Fibroblast of upper back skin (primary cell): ENCODE measurements at places on chromosomes 2 and 18.

GRCh38 chr2:174340400-174341292 lies 5.9 kb downstream of the SP9 start:
- no peak for DNase-seq

DNA sequence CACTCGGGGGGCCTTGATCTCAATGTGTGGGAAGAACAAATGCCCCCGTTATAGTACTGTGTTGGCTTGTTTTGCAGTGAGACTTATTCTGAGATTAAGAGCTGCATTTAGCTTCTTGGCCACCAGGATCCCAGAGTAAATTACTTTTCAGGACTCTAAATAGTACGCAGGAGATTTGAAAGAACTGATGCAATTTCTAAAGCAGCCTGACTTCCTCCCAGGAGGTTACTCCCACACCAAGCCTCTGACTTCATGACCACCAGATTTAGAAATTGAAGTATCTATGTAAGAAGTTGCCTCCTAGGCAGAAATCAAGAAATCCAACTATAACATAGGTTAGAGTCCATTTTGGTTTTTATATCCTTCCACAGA lies 67.0 kb downstream of the FEZ2 start:
- DNase-seq, result peak; percentile 66

DNA sequence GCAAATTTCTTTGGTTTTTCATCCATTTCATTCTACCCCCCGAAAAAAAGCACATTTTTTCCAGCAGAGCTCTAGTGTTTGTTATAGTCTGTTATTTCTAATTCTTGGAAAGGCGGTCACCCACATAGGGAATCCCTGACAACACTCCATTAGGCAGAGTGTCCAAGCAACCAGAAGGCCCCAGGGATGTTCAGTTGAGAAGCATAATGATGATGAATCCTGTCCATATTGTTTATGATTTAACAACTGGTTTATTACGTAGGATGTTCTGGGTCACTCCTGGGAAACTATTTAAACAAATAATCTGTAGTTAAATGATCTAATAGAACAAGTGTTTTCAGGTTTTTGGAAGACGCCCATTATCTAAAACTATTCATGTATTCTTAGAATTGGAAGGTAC lies 388.7 kb downstream of the TNS1 start:
- no peak for DNase-seq

DNA sequence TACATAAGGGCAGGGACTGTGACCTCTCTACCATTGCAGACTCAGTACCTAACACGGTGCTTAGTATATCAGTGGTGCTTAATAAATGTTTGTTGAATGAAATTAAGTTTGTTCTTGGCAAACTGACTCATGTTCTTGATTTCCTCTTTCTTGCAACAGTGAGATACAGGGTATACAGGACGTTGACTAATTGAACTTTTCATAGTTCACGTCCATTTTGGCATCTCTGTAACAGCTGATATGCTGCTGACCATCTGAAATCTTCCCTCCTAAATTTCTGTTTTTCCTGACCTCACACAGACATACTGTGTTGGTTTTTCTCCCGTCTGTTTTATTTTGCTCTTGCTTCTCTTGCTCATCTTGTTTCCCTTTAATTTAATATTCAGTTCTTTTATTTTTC lies 44.2 kb downstream of the LHCGR start:
- no peak for DNase-seq

DNA sequence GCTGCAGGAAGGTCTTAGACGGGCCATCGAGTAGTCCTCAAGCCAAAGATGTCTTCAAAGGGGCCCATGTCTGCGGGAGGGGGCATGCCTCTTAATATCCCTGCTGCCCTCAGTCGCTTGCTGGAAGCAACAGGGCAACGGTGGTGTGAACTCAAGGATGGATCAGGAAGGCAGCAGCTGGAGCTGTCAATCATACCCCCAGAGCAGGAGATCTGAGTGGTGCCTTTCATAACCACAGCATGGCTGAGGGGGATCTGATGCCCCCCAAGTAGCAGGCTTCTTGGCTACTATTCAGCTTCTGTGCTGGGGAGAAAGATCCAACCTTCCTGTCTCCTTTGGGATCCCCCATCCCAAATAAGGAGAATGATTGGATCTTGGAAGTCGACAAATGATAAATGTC lies 46.4 kb downstream of the INSIG2 start:
- no peak for DNase-seq

- no peak for DNase-seq
These were observed 48.9 kb downstream of the PLEKHA3 start for GRCh38 chr2:178529194-178529593.

GRCh38 chr2:16141641-16141921 lies 201.2 kb downstream of the MYCN start:
- no peak for DNase-seq

DNA sequence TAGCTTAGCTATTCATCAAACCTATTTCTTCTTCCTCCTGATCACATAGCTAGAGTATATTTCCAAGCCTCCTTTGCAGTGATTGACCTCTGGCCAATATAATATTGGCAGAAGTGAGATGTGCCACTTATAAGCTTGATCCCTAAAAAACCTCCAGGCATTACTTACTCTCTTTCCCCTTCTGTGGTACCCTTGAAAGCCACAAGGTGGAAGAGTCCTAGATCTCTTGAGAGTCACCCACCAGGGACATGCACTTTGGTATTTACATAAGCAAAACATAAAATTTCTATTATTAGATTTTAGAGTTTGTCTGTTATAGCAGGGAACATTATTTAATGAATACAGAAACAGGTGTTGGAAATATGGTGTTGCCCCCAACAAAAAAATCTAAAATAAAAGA lies 112.0 kb downstream of the EXOC6B start:
- DNase-seq, result no peak

DNA sequence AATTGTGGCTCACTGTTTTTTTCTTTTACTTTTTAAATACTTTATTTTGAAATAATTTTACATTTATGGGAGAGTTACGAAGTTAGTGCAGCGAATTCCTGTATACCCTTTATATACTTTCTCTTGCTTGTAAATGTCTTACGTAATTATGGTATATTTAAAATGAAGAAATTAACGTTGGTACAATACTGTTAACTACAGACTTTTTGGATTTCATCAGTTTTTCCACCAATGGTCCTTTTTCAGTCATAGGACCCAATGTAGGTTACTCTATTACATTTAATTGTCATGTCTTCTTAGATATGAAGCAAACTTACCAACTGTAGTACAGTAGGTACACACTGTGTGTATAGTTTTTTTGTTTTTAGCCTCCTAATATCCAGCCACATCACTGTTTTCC lies 76.3 kb downstream of the BOLA3 start:
- no peak for DNase-seq

DNA sequence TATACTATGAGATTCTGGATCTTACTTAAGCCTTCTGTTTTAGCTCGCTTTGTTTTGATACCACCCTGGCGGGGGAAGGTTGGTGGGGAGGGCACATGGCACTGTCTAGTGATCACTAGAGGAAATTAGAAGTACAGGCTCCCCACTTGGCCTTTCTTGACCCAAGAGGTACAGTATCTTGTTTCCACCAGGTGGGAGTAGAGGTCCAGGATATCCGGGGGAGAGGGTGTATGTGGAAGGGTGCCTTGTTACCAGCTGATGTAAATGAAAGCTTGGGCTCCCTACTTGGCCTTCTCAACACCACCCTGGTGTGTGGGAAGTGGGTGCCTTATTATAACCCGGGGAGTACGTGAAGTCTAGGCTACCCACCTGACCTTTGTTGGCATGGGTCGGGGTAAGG lies 7.5 kb downstream of the GALNT1 start:
- DNase-seq, result no peak

GRCh38 chr2:82224301-82224940 lies 1919.9 kb upstream of the LRRTM1 start:
- no peak for DNase-seq

DNA sequence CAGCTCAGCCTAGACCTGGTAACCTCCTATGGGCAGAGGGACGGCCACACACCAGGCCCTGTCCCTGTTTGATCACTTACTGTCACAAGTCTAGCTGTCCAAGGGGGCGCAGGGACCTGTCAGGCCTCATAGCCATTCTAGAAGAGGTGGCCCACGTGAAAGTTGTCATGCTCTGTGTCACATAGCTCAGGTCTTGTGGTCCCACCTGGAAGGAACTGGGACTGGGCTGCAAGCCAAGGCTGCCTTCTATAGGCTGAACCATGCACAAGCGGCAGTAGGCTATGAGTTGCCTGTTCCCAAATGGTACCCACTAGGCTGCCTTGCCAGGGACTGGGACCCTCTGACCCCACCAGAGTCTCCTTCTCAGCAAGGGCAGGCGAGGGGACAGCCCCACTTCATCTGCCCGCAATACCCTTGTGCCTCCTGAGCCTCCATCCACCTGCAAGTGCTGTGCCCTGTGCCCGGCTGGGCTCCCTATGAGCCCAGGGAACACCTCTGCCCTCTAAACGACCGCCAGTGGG lies 177.5 kb downstream of the ANAPC1 start:
- DNase-seq, result no peak

- DNase-seq, result no peak
These were observed 5.1 kb downstream of the GPR75 start for GRCh38 chr2:53854678-53855077.

GRCh38 chr18:79361766-79362522 lies 33.8 kb upstream of the NFATC1 start:
- peak; percentile 47 for DNase-seq

DNA sequence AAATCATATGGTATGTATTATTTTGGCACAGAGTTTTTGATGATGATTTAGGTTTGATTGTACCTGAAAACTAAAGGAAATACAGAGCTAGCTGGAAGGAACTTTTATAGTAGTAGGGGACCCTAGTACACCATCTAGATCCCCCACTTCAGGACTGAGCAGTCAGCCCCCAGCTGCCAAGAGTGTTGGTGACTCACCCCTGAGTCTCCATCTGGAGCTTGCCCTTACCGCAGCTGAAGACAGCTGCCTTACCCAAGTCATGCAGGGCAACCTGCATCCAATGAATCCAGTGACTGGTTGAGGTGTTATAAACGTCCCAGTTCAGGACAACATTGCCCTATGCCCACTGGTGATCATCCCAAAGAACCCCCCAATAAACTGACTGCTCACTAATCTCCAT lies 15.3 kb downstream of the PMS1 start:
- peak; percentile 61 for DNase-seq

DNA sequence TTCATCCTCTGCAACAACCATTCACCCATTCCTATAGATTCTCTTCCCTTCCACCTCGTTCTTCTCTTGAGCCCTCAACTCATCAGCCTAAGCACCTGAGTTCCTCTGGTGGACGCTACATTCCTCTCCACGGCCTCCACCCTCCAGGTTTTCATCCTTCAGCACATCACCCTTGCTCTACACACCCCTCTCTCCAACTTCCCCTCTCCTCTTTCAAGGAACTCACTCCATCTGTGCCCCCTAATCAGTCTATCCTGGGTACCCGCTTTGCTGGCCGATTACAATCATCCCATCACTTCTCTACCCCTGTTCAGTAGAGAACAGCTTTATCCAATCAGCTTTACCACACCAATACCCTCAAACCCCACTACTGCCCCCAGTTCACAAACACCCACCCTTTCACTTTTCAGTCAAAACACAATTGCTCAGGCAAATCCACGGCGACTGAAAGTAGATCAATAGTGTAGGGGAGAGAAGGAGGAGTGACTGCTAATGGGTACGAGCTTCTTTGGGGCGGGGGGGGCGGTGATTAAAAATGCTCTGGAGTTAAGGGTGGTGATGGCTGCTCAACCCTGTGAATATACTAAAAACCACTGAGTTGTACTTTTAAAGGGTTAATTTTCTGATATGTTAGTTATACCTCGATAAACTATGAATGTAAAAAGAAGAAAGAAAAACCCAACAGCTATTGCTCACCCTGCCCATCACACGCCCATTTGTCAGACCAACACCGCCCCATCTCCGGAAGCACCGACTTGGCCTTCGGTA lies 857 bp downstream of the DYM start:
- no peak for DNase-seq

GRCh38 chr2:114406347-114406746 lies 36.1 kb upstream of the DPP10 start:
- no peak for DNase-seq

- DNase-seq, result no peak
These were observed 119.1 kb downstream of the PTGR3 start for GRCh38 chr18:75089748-75090327.

DNA sequence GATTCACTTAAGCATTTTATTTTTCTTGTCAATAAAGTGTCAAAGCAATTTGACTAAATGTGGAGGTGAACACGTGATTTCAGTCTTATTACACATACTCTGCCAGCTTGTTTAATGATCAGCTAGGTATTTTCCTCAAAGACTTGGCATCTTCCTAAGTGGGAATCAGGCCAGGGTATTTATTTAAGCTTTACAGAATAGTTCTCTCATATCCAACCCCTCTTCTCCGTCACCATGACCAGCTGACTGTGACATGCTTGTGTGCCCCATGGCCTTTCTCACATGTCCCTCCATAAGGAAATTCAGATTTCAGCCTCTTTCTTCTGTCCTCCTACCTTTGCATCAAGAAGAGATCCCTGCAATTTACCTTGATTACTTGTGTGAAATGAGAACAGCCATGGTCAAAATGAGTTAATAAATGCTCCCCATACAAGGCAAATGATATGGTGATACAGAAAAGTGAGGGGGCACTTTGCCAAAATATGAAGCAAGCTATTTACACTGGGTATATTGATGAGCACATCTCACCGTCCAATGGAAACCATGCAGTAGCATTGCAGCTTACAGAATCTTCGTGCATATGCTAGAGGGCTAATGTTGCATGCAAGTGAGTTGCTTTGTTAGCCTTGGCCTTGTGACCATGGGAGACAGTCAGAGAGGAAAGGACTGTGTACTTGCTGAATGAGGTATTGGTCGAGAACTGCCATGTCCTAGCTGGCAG lies 202.2 kb downstream of the RNF152 start:
- no peak for DNase-seq

DNA sequence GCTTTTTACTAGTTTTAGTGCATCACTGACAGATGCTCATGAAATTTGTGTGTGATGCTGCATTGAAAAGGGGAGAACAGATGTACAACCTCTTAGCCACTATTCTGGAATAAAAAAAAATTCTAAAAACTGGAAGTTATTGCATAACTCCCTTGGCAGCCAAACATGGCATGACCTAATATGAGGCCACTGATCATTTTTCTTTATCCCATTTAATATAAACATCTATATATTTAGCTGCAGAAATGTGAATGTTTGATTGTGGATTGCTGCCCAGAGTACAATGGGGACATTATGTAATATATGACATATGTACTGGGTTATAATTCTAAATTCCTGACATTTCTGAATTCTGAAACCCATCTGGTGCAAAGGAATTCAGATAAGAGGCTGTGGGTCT lies 86.5 kb downstream of the CDCA7 start:
- peak; percentile 76 for DNase-seq

DNA sequence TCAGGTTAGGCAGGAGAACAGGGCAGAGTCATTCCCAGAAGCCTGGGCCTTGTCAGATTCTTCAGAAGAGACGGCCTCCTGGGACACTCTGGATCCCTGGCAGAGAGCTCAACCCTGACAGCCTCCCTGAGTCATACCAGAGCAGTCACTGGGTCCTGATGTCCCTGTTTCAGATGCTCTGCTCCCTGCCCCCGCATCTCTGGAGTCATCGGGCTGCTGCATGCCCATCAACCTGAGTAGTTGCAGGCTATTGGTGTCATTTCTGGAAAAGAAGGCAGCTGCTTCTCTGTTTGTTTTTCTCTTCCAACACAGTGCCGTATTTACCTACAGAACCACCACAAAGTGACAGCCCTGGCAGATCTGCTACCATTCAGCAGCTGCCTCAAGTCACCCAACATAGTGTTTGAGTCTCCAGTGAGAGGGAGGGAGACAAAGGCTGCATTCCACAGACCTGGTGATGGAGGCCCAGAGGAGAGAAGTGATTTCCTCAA lies 145.1 kb downstream of the B3GNT2 start:
- no peak for DNase-seq

- DNase-seq, result no peak
These were observed 2.5 kb upstream of the IFIH1 start for GRCh38 chr2:162320864-162321517.
